ENCODE measurements at places on chromosomes 11 and 22.

DNA sequence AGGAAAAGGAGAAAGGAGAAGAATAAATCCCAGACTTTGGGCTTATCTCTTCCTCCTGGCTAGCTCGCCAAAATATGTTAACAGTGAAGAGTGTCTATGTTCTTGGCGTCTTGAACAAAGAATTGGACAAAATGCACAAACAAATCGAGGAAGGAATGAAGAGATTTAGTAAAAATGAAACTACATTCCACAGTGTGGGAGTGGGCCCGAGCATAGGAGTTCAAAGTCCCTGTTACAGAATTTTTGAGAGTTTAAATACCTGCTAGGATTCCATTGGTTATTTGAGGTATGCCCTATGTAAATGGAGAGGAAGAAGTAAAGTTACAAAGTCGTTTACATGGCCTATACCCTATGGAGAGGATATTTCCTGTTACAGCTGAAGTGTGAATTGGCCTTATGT is 525.1 kb upstream of the CNTN5 start:
- ATAC-seq: no peak

DNA sequence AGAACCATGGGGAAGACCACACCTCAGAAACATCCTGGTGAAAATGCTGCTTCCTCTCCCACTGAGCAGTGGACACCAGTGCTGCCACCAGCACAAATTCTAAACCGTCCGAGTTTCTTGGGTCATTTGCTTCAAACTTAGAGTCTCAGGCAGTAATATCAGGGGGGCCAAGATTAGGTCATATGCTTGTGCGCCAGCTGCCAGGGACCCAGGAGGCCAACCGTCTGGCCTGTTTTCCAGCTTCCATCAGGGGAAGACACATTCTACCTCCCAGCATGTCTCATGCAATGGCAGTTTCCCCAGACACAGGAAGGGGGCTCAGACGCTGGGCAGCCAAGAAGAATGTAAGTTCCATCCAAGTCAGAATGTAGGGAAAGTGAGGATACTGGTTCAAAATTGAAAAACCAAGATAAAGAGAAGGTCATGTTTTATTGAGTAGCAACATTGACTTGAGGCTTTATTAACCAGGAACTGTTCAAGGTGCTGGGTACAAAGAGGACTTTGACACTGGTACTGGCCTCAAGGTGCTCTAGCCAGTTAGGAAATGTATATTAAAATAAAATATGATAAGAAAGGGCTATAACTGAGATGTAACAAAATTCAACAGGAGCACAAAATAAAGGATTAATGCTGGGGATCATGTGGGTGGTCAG is 59.7 kb upstream of the EED start:
- no peak for ATAC-seq

- no peak for ATAC-seq
These were observed 7.8 kb upstream of the CELSR1 start for GRCh38 chr22:46545086-46545792.

GRCh38 chr22:42820045-42820763 is 36.9 kb downstream of the ARFGAP3 start:
- ATAC-seq: no peak

DNA sequence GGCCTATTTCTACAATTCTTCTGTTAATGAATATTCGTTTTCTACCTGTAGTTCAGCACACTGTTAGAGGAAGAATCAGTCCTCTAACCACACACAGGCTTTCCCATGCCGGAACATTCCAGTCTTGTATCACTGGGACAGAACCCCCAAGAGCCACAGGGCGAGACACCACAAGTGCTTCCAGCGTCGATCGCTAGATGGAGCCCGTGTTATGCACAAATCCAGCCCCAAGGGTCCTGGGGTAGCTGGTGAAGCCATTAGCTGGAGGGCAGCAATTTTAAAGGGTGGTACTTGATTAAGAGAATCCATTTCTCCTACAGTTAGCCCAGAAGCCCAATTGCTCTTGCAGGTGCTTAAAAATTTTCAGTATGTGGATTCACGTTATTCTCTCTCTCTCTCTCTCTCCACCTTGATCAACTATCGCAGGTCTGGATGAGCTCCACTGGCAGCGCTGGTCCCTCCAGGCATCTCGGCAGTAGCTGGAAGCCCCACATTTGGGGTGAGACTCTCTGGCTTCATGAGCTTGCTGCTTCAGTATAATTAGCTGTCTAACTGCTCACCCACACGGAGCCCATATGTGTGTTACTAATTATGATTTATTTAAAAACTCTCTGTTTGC is 148.2 kb upstream of the SNX19 start:
- ATAC-seq: no peak

DNA sequence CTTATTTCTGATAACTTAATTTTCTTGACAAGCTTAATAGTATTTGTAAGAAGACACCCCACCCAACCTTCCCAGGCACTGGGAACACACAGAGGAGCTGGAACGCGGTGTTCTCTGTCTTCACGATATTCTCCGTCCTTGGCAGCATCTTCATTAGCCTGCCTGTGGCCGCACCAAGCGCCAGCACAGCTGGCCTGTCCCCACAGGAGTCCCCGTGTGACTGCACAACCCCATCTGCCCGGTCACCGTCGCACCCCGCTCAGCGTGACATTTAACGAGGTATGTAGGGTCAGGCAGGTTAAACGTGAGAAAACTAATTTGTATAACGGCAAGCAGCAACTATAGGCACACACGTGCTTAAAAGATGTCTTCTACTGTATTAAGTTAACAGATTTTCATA is 293.3 kb downstream of the BRD1 start:
- no peak for ATAC-seq

GRCh38 chr11:995752-996420 is 40.6 kb downstream of the MUC6 start:
- ATAC-seq: no peak

DNA sequence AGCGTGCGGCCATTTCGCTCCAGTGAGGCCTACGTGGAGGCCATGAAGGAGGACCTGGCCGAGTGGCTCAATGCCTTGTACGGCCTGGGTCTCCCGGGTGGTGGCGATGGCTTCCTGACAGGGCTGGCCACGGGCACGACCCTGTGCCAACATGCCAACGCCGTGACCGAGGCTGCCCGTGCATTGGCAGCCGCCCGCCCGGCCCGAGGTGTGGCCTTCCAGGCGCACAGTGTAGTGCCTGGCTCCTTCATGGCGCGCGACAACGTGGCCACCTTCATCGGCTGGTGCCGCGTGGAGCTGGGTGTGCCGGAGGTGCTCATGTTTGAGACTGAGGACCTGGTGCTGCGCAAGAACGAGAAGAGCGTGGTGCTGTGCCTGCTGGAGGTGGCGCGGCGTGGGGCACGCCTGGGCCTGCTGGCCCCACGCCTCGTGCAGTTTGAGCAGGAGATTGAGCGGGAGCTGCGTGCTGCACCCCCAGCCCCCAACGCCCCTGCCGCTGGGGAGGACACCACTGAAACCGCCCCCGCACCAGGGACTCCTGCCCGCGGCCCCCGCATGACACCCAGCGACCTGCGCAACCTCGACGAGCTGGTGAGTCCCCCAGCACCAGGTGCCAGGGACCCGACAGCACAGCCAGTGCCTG is 1.8 kb downstream of the GAS2L1 start:
- ATAC-seq: no peak

DNA sequence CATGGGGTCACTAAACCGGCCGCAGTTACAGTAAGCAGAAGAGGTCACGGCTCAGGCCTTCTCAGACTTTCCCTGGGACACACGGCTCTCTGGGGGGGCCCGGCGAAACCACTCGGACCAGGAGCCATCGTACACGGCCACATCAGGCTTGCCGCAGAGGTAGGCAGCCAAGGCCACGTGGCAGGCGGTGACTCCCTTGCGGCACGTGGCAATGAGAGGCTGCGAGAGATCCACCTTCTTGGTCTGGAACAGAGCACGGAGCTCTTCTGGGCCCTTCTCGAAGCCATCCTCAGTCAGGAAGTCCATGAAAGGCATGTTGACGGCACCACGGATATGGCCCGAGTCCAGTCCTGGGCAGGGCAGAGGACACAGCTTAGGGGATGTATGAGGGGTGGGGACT is 8.3 kb downstream of the TST start:
- ATAC-seq: no peak

DNA sequence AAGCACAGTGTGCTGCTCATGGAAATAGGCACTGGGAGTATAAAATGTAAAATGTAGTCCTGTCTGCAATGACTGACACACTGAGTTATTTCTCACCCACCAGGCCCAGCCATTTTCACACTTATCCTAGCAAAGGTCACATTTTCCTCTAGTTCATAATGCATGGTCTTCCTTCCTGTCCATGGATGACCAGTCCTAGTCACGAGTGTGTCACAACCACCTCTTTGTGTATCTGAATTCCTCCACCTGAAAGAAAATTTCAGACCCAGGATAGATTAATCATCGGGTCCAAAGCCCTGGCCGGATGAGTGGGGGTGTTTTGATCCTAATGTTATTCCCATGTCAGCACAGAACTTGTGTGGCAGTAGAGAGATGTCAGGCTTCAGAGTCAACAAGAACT is at the start of gene MRGPRX4:
MRGPRX4 (plus strand) TSS at position 172 of the 400 bp plus-strand sequence. CDS start 420 bp downstream, outside the sequence.
- ATAC-seq: no peak

- no peak for ATAC-seq
These were observed 503.2 kb downstream of the MN1 start for GRCh38 chr22:27298332-27298731.

GRCh38 chr11:114124601-114125144 is 65.2 kb downstream of the ZBTB16 start:
- no peak for ATAC-seq

DNA sequence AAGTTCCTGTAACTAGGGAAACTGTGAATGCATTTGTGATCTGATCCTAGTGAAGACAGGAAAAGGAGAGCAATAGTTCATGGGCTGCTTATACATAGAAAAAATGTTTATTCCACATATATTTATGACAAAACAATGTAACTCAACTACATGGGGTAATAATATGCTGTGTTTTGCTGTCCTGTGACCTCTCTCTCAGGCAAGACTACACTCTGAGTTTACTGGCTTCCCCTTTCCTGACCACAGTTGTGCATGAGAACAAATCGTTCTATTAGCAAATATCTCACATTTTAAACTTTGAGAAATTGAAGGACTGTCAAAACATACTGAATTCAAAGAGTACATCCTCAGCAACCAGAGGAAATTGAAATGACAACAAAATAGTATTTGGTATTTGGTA is 161.9 kb upstream of the TRPC6 start:
- no peak for ATAC-seq

- ATAC-seq: no peak
These were observed 46.5 kb upstream of the ADA2 start for GRCh38 chr22:17265649-17266248.

GRCh38 chr11:35363246-35363801 is 56.0 kb downstream of the SLC1A2 start:
- no peak for ATAC-seq

DNA sequence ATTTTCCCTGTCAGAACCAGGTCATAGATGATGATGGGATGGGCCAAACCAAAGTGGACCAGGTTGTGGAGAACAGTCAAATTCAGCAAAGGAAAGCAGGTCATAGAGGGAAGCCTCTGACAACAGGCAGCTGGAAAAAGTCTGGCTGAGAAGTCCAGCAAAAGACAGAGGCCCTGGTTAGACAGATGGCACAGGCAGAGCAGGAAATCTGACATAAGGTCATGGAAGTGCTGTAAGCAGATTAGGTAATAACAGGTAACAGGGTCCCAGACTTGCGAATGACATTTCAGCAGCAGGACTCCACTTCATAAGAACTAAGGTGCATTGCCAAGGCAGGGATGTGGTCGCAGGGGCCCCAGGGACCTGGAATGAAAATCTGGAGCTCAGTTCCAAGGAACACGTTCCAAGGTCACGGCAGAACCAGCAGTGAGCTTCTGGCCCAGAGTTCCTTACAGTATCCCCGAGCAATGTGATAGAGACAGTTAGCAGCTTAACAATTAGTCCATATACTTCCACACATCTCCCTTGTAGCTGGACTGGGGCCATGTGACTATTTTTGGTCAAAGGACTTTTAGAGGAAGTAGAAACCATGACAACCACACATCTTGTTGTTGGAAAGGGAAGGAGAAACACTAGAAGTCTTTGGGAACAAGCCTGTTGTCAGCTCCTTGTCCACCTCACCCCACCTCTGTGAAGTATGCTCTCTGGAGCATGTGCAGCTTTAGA is 75.4 kb downstream of the ME3 start:
- no peak for ATAC-seq

DNA sequence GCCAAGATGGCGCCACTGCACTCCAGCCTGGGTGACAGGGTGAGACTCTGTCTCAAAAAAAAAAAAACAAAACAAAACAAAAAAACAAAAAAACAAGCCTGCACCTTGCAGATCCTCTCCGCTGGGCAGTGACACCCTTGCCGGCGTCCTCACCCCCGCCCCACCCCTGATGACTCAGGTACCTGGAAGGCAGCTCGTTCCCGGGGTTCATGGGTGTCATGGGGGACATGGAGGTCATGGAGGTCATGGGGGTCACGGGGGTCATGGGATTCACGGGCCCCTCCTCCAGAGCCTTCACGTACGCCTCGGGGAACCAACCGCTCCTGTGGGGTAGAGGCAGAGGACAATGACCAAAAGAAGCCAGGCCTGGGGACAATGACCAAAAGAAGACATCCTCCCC is 3.0 kb upstream of the SLC16A8 start:
- no peak for ATAC-seq

DNA sequence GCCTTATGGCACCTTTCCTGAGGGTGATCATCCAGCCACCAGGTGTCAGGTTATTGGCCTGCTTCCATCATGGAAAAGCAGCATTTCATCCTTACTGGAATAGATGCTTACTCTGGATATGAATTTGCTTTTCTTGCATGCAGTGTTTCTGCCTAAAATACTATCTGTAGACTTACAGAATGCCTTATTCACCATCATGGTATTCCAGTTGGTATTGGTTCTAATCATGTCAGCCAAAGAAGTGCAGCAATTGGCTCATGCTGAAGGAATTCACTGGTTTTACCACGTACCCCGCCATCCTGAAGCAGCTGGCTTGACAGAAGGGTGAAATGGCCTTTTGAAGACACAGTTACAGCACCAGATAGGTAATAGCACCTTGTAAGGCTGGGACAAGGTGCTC is 194.2 kb downstream of the AASDHPPT start:
- ATAC-seq: no peak

DNA sequence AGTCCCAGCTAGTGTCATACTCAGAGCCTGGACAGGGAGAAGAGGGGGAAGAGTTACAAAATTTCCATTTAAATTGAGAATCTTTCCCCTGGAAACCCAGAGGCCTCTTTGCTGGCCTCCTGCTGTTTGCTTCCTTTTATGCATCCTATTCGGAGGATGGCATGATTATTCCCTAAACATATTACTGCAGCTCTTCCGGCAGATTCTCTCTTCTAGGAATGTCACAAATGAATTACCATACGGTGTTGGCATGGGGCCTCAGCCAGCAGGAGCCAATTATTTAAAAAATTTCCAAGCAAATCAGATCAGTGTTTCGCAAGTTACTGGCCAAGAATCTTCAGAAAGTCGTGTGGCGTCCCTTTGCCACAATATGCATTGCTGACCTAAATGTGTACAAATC is 326.7 kb upstream of the NCAM1 start:
- ATAC-seq: no peak

GRCh38 chr11:35688023-35688422 is 25.4 kb downstream of the TRIM44 start:
- no peak for ATAC-seq

DNA sequence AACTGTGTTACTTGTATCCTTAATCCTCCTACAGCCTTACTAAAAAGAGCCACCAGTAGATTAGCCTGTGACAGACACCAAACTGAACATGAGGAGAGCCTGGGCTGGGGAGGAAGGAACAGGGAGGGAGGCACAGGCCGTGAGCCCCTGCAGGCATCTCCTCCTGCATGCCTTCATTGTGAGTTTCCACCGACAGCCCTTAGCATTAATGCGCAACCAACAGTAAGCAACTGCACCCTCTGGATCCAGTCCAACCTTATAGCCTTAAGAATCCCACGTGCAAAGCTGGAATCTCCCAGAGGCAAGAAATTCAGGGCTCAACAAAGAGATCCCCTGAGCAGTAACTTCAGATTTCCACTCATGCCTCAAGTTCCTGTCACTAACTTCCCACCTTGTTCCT is 84.6 kb downstream of the ETS1 start:
- ATAC-seq: no peak

All from activated CD4-positive, CD25-positive, alpha-beta regulatory T cell treated with anti-CD3 and anti-CD28 coated beads, Interleukin-2, amount 50 U/mL, for 24 hours (primary cell).